Activated T-helper 1 cell treated with anti-CD3 and anti-CD28 coated beads, Interleukin-2, amount 50 U/mL, for 16 hours (primary cell): ENCODE measurements at places on chromosomes 7 and 10.

DNA sequence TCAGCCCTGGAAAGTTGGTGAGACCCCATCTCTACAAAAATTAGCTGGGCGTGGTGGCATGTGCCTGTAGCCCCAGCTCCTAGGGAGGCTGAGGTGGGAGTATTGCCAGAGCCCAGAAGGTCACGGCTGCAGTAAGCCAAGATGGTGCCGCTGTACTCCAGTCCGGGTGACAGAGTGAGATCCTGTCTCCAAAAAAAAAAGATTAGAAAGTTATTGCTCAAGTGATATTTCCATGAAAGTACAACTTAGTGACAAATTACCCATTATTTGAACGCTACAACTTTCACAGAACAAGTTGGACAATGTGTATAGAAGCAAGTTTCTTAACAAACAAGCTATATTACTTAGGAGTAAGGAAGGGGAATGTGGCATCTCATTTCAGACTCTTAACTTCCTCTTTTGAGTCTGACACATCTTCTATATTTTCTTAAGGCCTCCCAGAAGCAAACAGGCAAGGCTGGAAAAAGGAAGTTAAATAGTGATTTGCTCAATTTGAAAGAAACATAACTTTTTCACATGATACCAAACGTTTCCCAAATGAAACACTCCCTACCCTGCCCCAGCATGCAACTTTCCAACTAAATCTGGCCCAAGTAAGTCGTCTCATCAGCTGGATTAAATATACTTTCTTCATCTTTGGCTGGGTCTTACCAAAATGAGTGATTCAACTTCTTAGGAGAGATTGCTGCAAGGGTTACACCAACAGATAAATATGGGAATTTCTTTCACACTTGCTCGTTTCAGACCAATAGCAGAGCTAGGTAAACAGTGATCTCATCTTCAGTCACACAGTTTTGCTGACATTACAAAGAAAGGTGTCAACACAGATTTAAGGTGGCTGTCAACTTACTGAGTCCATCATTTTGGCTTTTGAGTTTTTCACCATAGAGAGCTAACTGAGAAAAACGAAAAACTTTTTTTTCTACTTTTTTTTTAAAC lies 66.3 kb upstream of the KLF6 start:
- DNase-seq = no peak

DNA sequence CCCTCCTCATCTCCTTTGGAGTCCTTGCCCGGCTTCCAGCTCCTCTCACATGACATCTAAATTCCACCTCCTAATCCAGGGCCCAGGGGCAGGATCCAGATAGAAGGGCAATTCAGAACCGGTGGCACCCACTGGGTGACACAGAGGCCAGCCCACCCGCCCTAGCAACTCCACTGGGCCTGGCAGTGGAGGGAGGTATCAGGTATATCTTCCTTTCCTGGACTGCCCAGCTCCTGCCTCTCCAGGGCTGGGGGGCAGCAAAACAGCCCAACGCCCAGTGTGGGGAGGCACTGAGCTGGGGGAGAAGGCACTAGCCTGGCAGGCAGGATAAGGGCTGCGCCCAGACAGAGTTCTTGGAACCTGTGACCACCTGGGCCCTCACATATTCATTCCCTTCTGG lies 10.4 kb upstream of the TRIM8 start:
- DNase-seq = no peak

GRCh38 chr7:38070718-38071117 lies 107.3 kb upstream of the STARD3NL start:
- DNase-seq = no peak

- no peak for DNase-seq
Measured at GRCh38 chr7:156043416-156044178, 231.3 kb upstream of the SHH start.

- DNase-seq = no peak
Measured at GRCh38 chr10:48429309-48429708, 122.8 kb downstream of the MAPK8 start.
